ENCODE measurements at places on chromosomes 2 and 18. TPM values are rescaled to one million over a fixed set of nuclear protein-coding genes. Genes with fewer than 3 reads are reported as not detected.

DNA sequence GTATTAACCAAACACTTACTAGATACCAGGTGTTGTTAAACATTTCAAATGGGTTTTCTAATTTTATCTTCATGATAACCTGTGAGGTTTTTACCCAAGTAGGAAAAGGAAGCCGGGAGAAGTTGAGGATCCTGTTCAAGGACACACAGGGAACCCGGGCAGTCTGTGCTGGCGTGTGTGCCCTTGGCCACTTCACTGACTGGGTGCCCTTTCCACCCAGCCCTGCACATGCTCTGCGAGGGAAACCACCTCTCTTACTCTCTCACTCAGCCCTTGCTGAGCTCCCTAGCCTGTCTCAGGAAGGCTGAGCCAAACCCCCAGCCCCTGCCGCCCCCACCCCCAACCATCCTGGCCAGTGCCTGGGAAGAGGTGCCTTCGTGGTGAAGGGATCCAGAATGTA, 51.8 kb downstream of the TEX44 start:
- H3K4me1 ChIP-seq, result no peaks in the 10 kb centered on the region
- DNase-seq, result no peak
- H3K4me3 ChIP-seq, result no peak overlapping the region
- H3K36me3 ChIP-seq, result no peaks in the 10 kb centered on the region
- no peak overlapping the region for H3K27ac ChIP-seq
- no peaks in the 10 kb centered on the region for H3K27me3 ChIP-seq

GRCh38 chr2:50490991-50491390, 540.9 kb downstream of the NRXN1 start:
- H3K27me3 ChIP-seq, result no peaks in the 10 kb centered on the region
- H3K36me3 ChIP-seq, result no peaks in the 10 kb centered on the region
- no peak for DNase-seq
- H3K4me3 ChIP-seq, result no peak overlapping the region
- no peak overlapping the region for H3K27ac ChIP-seq
- H3K4me1 ChIP-seq, result peaks cover 6% of the 10 kb centered on the region

- DNase-seq, result no peak
- no peaks in the 10 kb centered on the region for H3K36me3 ChIP-seq
- no peak overlapping the region for H3K27ac ChIP-seq
Observed at GRCh38 chr18:51350081-51350480, 152.6 kb upstream of the MEX3C start.

GRCh38 chr18:54140641-54141040, 83.8 kb downstream of the MBD2 start:
- DNase-seq, result no peak
- no peak overlapping the region for H3K4me3 ChIP-seq
- no peaks in the 10 kb centered on the region for H3K27me3 ChIP-seq

- H3K27me3 ChIP-seq, result no peaks in the 10 kb centered on the region
- no peaks in the 10 kb centered on the region for H3K36me3 ChIP-seq
- H3K4me1 ChIP-seq, result no peaks in the 10 kb centered on the region
- no peak overlapping the region for H3K27ac ChIP-seq
- no peak overlapping the region for H3K4me3 ChIP-seq
Observed at GRCh38 chr2:84646514-84646913, 130.2 kb downstream of the DNAH6 start.

DNA sequence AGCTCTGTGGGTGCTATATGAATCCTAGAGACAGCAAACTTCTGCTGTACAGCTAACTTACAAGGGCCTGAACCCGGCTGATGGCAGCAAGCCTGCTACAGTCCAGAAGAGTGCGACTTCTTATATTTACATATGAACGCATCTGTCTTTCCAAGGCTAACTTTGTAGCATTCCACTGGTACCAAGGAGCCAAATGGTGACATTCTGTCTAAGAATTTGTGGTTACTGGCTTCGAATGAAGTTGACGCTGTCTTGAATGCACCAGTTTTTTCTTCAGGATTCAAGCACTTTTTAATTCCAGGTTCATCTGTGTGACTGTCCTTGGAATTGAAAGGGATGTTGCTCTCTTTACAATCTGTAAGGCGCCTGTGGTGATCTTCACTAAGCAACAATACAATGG, 42.4 kb downstream of the THUMPD2 start:
- no peak overlapping the region for H3K4me3 ChIP-seq
- H3K4me1 ChIP-seq, result no peaks in the 10 kb centered on the region
- no peak for DNase-seq
- H3K27me3 ChIP-seq, result no peaks in the 10 kb centered on the region
- H3K36me3 ChIP-seq, result no peaks in the 10 kb centered on the region

GRCh38 chr2:147756069-147756468, 88.8 kb upstream of the ACVR2A start:
- no peak overlapping the region for H3K27ac ChIP-seq
- DNase-seq, result no peak
- H3K4me3 ChIP-seq, result no peak overlapping the region
- H3K4me1 ChIP-seq, result no peaks in the 10 kb centered on the region

DNA sequence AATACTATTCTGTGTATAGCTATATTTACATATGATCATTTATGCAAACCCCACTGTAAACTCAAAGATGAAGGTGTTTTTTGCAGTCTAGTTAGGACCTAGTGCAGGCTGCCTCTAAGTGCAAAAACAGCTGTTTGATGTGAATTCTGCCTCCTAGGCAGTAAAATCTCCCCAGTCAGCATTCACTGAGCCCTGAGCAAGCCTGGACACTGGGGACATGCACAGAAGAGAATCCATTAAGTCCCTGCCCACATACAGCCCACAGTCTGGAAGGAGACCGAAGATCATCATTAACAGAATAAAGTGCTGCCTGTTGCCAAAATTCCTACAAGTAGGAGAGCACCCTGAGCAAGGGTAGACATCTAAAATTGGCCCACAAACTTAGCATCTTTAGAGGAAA, 14.4 kb upstream of the BIN1 start:
- H3K27ac ChIP-seq, result no peak overlapping the region
- no peaks in the 10 kb centered on the region for H3K27me3 ChIP-seq
- no peaks in the 10 kb centered on the region for H3K36me3 ChIP-seq
- H3K4me3 ChIP-seq, result no peak overlapping the region
- DNase-seq, result no peak

DNA sequence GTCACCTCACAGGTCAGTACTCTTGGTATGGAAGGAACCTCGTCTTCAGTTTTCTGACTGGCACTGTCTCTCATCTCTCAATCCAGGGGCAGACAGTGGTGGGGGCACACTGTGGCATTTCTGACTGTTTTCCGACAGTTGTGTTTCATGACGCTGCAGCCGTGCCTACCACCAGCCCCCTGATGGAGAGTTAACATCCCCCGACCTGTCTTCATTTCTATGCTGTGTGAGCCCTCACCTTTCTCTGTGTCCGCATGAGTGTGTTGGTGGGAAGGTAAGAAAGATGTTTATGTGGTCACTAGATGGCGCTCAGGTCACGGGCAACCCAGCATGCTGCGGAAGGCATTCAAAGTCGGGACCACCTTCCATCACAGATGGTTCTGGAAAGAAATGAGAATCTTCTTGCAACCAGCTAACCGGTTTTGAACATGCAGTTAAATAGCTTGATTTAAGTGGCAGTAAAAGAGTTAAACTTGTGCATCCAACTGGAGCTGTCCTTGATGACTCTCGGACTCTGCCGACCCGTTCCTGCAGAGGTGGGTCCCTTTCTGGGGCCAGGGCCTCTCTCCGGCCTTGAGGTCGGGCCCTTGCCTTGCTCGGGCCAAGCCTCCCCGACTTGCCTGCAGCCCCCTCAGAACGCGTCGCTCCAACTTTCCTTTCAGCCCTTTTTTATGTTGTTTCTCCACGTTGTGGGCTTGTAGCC, 92.4 kb downstream of the DYSF start:
- DNase-seq, result no peak
- no peaks in the 10 kb centered on the region for H3K27me3 ChIP-seq
- no peak overlapping the region for H3K27ac ChIP-seq
- H3K36me3 ChIP-seq, result no peaks in the 10 kb centered on the region

GRCh38 chr2:24022975-24023575, 13.2 kb downstream of the MFSD2B start:
- no peaks in the 10 kb centered on the region for H3K36me3 ChIP-seq
- no peak overlapping the region for H3K4me3 ChIP-seq
- H3K27ac ChIP-seq, result no peak overlapping the region
- no peaks in the 10 kb centered on the region for H3K27me3 ChIP-seq
- no peak for DNase-seq
- H3K4me1 ChIP-seq, result no peaks in the 10 kb centered on the region

DNA sequence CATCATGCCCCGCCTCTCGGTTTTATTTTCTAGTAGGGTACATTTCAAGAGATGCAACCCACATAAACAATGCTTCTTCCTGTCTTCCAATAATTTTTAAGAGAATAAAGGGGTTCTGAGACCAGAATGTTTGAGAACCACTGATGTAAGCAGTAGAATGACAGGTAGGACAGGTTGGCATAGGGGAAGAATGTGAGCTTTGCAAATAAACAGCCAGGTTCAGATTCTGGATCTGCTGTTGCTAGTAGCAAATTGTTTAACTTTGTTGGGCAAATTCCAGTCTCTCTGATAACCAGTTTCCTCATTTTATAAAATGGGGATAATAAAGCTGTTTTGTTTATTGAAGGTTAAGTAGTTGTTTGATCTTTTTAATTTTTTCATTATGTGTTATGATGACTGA, 32.8 kb downstream of the SOCS6 start:
- H3K36me3 ChIP-seq, result no peaks in the 10 kb centered on the region
- H3K27ac ChIP-seq, result peak overlapping the region; percentile 59
- peaks cover 26% of the 10 kb centered on the region for H3K4me1 ChIP-seq
- no peak for DNase-seq
- no peak overlapping the region for H3K4me3 ChIP-seq

- no peak overlapping the region for H3K4me3 ChIP-seq
- no peak overlapping the region for H3K27ac ChIP-seq
- DNase-seq, result no peak
- no peaks in the 10 kb centered on the region for H3K36me3 ChIP-seq
- no peaks in the 10 kb centered on the region for H3K27me3 ChIP-seq
- no peaks in the 10 kb centered on the region for H3K4me1 ChIP-seq
Observed at GRCh38 chr2:196108604-196109003, 40.0 kb upstream of the DNAH7 start.

- H3K27ac ChIP-seq, result no peak overlapping the region
- no peak for DNase-seq
- no peaks in the 10 kb centered on the region for H3K4me1 ChIP-seq
- no peak overlapping the region for H3K4me3 ChIP-seq
- no peaks in the 10 kb centered on the region for H3K27me3 ChIP-seq
Observed at GRCh38 chr18:63158012-63158631, 161.4 kb downstream of the BCL2 start.

GRCh38 chr2:134946073-134946472, 27.5 kb downstream of the CCNT2 start:
- H3K27ac ChIP-seq, result no peak overlapping the region
- H3K27me3 ChIP-seq, result no peaks in the 10 kb centered on the region
- H3K4me3 ChIP-seq, result no peak overlapping the region
- H3K36me3 ChIP-seq, result peaks cover 19% of the 10 kb centered on the region
- no peak for DNase-seq
- H3K4me1 ChIP-seq, result no peaks in the 10 kb centered on the region

DNA sequence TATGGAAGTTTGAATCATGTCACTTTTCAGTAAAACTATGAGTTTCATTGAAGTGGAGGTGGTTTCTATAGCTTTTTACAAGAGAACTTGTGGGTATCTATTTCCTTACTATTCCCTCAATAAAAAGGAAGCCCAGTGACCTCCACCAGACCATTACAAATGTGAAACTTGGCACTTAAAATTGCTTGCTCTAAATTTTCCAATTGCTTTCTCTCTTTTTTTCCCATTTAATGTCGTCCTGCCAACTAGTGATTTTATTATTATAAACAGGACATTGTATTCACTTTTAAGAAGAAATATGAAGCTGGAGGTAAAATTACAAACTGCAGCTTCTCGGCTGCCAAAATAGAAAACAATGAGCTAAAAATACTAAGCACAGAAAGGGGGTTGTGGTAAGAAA, 208.2 kb upstream of the ALPP start:
- H3K4me3 ChIP-seq, result no peak overlapping the region
- no peaks in the 10 kb centered on the region for H3K27me3 ChIP-seq
- no peak for DNase-seq
- H3K36me3 ChIP-seq, result no peaks in the 10 kb centered on the region
- H3K4me1 ChIP-seq, result no peaks in the 10 kb centered on the region
- H3K27ac ChIP-seq, result no peak overlapping the region

DNA sequence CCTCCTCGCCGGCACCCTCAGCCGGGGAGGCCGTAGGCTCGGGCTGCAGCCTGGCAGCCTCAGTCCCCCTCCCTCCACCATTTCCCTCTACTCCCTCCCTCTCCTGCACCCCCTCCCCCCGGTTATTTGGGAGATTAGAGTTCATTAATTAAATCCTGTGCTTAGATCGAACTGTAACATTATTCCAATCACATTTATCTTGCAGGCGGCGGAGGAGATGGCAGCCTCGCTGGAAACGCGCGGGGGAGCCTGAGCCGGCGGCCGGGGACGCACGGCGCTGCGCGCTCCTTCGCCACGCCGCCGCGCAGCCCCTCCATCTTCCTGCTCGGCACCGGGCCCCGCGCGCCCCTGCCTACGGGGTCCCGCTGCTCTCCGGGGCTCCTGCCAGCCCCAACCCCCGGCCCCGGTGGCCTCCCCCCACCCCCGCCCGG, at the start of gene ST8SIA3:
ST8SIA3 (plus strand) TSS at position 287 of the 431 bp plus-strand sequence. CDS start 290 bp downstream, outside the sequence.
- H3K36me3 ChIP-seq, result no peaks in the 10 kb centered on the region
- no peak within 1 kb of the TSS for H3K27ac ChIP-seq
- no peaks in the 10 kb centered on the region for H3K4me1 ChIP-seq
- H3K27me3 ChIP-seq, result peaks cover 4% of the 10 kb centered on the region
- DNase-seq, result no peak

DNA sequence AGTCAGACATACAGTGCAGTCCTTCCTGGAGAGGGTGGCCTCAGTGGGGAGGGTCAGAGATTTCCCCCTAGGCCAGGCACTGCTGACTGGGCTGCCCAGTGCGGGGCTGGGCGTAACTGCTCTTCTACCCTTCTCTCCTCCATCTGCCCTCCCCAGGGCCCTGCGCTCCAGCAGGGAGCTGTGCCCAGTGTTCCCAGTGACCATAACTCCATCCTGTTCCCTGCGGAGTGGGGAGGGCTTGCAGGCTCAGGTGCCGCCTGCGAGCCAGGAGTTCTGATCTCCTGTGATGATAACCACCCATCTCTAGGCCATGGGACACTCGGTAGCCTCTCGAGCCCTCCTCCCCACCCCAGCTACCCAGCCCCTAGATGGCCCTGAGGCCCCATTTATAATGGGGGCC, 107.6 kb downstream of the SMAD7 start:
- H3K4me1 ChIP-seq, result no peaks in the 10 kb centered on the region
- DNase-seq, result no peak
- no peaks in the 10 kb centered on the region for H3K27me3 ChIP-seq
- no peaks in the 10 kb centered on the region for H3K36me3 ChIP-seq
- peak overlapping the region; percentile 6 for H3K27ac ChIP-seq

GRCh38 chr18:76951456-76952247, 129.3 kb downstream of the ZNF236 start:
- DNase-seq, result no peak
- peaks cover 22% of the 10 kb centered on the region for H3K36me3 ChIP-seq
- no peak overlapping the region for H3K4me3 ChIP-seq
- H3K27ac ChIP-seq, result no peak overlapping the region
- no peaks in the 10 kb centered on the region for H3K27me3 ChIP-seq

GRCh38 chr2:165497659-165498317, 28.3 kb downstream of the CSRNP3 start:
- no peak for DNase-seq
- no peaks in the 10 kb centered on the region for H3K27me3 ChIP-seq
- no peaks in the 10 kb centered on the region for H3K4me1 ChIP-seq
- H3K36me3 ChIP-seq, result no peaks in the 10 kb centered on the region

SERPINB11 gene
- total RNA-seq, result not detected

CD8B gene
- total RNA-seq, result not detected

MDH1B gene
- total RNA-seq, result not detected

DCDC2C gene
- not detected for total RNA-seq

IL36G gene
- not detected for total RNA-seq

TMEM182 gene
- total RNA-seq, result 2.0 TPM

DAW1 gene
- total RNA-seq, result not detected

RUFY4 gene
- total RNA-seq, result 0.23 TPM

NRP2 gene
- 10.1 TPM for total RNA-seq

STK36 gene
- total RNA-seq, result 14.0 TPM

LYPD6B gene
- total RNA-seq, result not detected

CPO gene
- 0.22 TPM for total RNA-seq

UGT1A5 gene
- 4.7 TPM for total RNA-seq

BCL2 gene
- total RNA-seq, result 2.6 TPM

Data from right lobe of liver (tissue), 6 donors.